ENCODE measurements at places on chromosomes 2 and 18.

DNA sequence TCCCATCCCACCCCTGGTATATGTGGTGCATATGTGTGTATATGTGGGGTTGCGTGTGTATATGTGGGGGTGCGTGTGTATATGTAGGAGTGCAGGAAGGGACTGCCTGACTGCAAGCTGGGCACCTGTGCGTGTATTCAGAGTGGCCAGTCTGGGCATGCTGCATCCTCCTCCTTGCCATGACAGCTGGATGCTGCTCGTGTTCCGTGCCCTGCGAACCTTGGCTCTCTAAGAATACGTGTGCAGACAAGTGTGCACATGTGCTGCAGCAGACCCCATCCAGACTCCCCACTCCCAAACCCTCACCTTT, 222.1 kb downstream of the CELF4 start:
- ATAC-seq: no peak

DNA sequence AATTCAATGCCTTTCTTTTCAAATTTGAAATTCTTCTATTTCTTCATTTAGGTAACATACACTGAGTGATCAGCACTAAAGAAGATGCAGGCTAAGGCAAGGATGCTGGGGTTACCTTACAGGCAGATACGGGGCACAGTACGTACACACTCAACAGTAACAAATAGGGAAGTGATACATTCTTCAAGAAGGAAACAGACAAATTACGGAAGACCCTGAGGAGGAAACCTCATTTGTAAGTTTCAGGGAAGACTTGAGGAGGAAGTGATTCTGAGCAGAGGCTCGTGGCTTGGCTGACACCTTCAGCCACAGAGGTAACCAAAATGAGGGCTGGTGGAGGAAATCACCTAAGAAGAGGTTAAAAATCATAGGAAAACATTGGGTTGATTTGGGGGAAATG, 1108.3 kb upstream of the KLHL29 start:
- peak; percentile 59 for ATAC-seq

DNA sequence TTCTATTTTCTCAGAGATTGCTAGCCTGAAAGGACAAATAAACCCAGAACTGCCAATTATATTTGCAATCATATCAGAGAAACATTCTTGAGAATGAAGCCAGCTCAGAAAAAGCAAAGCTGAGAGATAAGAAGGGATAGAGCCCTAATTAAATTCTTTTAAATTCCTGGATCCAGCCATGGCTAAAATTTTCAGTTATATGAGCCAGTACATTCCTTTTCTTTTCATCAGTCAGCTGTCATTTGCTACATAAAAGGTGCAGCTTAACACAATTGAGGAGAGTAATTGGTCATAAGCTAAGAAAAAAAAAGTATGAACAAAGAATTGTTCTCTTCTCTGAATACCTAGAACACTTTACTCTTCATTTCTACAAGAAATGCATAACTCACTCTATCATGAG, 303.5 kb upstream of the FIGN start:
- no peak for ATAC-seq

GRCh38 chr2:53315149-53315548, 452.5 kb upstream of the CHAC2 start:
- ATAC-seq: no peak

DNA sequence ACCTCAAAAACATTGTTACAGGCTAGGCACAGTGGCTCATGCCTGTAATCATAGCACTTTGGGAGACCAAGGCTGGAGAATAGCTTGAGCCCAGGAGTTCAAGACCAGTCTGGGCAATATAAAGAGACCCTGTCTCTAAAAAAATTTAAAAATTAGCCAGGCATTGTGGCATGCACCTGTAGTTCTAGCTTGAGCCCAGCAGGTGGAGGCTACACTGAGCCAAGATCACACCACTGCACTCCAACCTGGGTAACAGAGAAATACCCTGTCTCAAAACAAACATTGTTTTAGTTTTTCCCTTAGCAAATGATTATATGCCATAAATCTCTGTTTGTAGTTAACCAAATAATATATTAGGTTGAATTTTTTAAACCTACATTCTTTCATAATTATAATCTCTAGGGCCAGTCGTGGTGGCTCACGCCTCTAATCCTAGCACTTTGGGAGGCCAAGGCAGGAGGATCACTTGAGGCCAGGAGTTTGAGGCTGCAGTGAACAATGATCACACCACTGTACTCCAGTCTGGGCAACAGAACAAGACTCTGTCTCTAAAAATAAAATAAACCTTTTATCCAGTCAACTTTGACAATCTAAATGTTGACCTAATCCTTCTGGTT, 13.3 kb upstream of the CYP20A1 start:
- no peak for ATAC-seq

Measured in stimulated activated memory B cell treated with anti-CD40 and anti-IgM and Interleukin-4, amounts not matched to agents 10 μg/mL and 1 μg/mL and 100 μg/mL, for 72 hours (primary cell).